ENCODE measurements at places on chromosomes 1 and 21. TPM values are rescaled to one million over a fixed set of nuclear protein-coding genes. Genes with fewer than 3 reads are reported as not detected.
A peak's percentile ranks its signal among the peaks of the same experiment; 100 is the strongest.

DNA sequence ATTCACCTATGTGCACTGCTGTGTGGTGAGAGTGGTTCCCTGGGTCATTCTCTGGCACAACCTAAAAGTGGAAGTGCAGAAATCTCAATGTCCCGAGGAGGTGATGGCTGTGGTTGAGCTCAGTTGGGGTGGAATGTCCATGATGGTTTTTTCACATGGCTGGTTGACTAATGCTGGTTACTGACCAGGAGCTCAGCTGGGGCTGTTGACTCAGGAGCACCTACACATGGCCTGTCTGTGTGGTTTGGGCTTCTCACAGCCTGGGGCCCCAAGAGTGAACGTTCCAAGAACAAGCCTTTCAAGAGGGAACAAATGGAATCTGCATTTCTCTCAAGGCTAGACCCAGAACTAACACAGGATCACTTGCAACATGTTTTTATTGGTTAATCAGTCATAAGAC lies 6.4 kb upstream of the KANK4 start:
- DNase-seq, result no peak

- no peak for DNase-seq
These were observed 6.2 kb downstream of the ARHGEF2 start for GRCh38 chr1:155971910-155972809.

GRCh38 chr1:31587720-31588423 lies 11.6 kb downstream of the TINAGL1 start:
- DNase-seq, result peak; percentile 73

- DNase-seq, result no peak
These were observed 51.3 kb downstream of the ABL2 start for GRCh38 chr1:179178183-179178582.

ANKRD35 gene
- 6.8 TPM for total RNA-seq

DNA sequence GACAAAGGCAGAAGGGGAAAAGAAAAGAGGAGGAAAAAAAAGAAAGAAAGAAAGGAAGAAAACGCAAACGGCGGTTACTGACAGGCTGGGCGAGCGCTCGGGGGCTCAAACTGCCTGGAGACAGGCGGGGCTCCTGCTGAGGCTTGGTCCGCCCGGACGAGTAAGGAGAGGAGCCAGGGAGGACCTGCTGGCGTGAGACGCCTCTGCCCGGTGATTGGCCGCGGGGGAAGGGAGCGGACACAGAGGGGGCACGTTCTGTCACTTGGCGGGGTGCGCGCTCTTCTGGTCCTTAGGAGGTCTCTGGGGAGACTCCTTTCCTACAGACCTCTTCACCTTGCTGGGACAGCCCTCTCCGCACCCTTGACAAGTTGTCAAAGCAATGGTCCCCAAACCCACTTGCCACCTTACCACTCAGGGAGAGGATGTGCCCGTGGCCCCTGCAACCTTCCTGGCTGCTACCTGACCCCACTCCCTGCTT lies 791 bp upstream of the PIK3R3 start:
- DNase-seq, result no peak

CLDN17 gene
- not detected for total RNA-seq

NGF gene
- total RNA-seq, result 1.3 TPM

DNA sequence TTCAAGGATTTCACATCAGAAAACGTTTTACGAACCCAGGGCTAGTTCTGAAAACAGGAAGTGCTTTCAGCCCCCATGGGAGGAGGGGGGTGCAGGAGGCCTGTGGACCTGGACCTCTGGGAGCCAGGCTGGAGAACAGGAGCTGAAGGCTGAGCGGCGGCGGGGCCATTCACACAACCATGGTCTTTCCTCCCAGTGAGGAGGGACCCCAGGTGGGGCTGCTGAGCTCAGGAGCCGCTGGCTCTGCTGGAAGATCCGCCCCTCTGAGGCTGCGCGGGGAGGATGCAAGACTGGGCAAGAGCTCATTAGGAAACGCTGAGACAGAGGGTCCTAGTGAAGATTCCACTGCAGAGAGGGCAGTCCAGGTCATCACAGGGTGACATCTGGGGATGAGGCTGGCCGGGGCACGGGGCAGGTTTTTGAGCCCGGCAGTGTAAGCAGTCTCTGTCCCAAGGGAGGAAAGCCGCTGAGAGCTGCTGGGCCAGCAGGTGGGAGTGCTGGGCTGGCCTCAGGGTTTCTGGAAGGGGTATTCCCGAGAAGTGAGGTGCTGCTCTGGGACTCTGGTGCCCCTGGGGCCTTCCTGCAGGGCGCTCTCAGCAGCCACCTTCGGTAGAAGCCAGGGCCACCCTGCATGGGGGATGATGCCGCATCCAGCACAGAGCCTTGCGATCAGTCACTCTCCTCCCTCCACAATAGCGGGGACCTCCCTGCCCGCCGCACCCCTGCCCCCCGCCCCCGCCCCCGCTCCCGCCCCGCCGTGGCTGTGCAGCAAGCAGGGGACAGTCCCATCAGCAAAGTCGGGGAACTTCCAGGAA lies 7.5 kb downstream of the MX2 start:
- peak; percentile 31 for DNase-seq

GRCh38 chr1:87137342-87137739 lies 191.3 kb upstream of the LMO4 start:
- DNase-seq, result no peak

- no peak for DNase-seq
These were observed 1.1 kb downstream of the ZBTB18 start for GRCh38 chr1:244052016-244052727.

DNA sequence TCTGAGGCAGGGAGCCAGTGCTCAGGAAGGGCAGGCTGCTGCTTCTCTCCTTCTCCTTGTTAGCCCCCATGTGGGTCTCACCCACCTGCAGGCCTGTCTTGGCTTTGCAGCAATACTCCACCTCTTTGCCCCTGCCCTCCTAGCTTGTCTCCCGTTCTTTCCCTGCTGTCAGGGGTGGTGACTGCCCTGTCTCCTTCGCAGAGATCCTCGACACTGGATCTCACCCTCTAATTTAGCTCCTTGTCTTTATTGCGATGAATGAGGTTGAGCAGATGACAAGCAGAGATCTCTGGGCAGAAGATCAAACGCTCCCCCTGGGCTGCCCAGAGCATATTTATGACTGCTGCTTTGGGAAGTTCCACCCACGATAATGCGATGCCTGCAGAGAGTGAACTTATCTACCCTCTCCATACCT lies 199.2 kb downstream of the ROR1 start:
- no peak for DNase-seq

DNA sequence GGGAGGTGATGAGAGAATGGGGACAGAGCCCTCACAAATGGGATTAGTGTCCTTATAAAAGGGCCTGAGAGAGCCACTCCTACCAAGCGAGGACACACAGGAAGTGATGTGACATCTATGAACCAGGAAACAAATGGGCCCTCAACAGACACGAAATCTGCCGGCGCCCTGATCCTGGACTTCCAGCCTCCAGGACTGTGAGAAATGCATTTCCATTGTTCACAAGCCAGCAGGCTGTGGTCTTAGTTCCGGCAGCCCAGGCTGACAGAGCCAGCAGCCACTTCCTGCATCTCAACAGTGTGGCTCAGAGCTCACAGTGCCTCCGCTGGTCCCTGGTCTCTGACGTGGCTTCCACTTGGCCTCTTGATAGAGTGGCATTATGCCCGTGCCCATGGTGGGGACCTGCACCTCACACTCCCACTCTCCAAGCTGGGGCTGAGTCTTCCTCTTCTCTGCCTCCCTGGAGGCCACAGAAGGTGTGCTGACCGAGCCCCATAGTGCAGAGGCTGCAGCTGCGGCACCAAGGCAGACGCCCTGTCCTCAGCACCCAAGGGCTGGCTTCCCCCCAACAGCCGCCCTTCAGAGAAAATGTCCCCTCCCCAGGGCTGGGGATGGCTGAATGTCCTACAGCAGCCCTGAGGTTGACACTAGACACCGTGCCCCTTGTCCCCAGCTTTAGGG lies 44.9 kb downstream of the ACOT7 start:
- no peak for DNase-seq

PER3 gene
- total RNA-seq, result 27.2 TPM

- no peak for DNase-seq
These were observed 4.3 kb upstream of the LRRC3 start for GRCh38 chr21:44450999-44451398.

DNA sequence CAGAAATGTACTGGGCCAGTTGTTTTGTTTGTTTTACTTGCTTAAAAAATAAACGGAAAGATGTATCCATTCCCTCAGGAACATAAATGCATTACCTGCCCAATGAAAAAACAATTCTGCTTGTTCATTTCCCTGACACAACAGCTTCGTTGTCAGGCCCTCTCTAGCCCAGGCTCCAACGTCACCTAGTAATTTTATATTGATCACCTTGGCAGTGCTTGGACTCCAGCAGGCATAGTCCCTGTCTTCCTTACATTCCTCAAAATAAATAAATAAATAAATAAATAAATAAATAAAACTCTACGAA lies 1.2 kb downstream of the CEP170 start:
- DNase-seq, result no peak

- no peak for DNase-seq
These were observed 15.5 kb downstream of the SLC2A1 start for GRCh38 chr1:42943166-42943565.

GRCh38 chr1:42173961-42174735 lies 9.6 kb upstream of the GUCA2A start:
- DNase-seq, result no peak
